CD4-positive, alpha-beta T cell treated with Interleukin-2 at 100 ng/mL for 4 hours (primary cell): ENCODE measurements at places on chromosomes 11 and 22.
A peak's percentile ranks its signal among the peaks of the same experiment; 100 is the strongest.

GRCh38 chr11:86726118-86726753 lies 53.8 kb upstream of the ME3 start:
- no peak for DNase-seq

DNA sequence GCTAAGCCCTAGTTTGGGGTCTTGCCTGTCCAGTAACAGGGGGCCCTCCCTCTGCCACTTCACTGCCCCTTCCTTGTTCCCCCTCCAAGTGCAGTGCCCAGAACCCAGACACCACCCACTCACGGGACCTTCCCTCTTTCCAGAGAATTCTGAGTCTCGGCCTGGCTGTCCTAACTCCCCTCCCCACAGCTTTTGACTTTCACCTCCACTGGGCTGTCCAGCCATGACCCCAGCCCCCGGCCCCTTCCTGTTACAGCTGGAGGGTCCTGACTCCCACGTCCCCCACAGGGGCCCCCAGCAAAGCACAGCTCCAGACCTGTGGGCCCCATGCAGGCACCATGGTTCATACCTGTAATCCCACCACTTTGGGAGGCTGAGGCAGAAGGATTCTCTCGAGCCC lies 71.5 kb downstream of the BRD1 start:
- no peak for DNase-seq

DNA sequence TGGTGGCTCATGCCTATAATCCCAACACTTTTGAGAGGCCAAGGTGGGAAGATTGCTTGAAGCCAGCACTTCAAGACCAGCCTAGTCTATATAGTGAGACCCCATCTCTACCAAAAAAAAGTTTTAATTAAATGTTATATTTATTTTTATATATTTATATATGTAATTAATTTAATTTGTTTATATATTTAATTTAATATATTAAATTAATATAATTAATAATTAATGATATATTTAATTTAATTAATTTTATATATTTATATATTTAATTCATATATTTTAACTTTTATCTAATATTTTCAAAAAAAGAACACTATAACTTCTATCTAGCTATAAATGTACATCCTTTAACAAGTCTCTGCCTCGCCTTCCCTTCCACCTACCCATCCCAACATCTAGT lies 104.8 kb downstream of the PAX6 start:
- no peak for DNase-seq

DNA sequence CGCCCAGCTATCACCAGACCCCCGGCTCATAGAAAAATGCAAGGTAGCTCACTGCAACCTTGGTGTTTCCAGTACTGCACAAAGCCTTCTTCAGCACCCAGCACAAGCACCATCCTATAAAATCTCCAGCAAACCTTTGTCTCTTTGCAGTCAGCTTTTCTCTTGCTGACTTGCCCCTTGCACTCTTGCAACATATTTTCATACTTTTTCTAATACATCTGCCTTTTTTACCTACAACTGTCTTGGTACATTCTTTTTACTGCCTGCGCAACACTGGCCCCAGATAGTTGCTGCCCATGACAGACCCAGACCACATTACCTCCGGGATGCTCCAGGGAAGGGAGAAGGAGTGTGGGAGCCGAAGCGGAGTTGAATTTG lies 142.4 kb downstream of the MPPED1 start:
- DNase-seq: no peak

DNA sequence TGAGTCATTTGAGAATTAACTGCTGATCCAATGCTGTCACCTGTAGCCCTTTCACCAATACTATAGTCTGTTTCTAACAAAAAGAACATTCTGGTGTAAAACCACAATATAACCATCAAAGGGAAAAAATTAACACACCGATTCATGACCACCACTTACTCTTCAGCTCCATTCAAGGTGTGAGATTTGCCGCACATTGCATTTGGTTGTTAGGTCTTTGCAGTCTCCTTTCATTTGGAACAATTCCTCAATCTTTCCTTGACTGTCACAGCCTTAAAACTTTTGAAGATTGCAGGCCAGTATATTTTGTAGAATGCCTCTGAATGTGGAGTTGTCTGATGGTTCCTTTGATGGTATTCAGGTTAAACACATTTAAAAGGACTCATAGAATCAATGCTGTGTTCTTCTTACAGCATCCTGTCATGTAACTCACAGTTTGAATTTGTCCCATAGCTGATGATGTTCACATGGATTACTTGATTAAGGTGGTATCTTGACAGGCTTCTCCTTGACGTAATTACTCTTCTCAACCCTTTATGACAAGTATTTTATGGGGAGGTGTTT lies 63.6 kb downstream of the TNRC6B start:
- peak; percentile 75 for DNase-seq

DNA sequence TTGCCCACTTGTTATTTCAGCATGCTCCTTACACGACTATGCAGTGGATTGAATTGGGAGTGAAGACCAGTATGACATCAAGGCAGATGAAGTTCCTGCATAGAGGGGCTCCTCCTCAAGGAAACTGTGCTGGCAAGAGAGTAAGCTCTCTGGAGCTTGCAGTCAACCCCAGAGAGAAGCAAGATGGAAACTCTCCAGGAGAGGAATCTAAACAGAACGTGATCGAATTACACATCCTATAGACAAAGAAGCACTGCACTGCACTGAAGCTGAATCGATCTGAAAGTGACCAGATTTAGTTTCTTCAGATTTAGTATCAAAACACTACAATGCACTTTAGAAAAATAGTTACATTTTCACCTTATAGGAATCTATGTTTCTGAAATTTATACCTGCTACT lies 947.7 kb upstream of the TENM4 start:
- no peak for DNase-seq

DNA sequence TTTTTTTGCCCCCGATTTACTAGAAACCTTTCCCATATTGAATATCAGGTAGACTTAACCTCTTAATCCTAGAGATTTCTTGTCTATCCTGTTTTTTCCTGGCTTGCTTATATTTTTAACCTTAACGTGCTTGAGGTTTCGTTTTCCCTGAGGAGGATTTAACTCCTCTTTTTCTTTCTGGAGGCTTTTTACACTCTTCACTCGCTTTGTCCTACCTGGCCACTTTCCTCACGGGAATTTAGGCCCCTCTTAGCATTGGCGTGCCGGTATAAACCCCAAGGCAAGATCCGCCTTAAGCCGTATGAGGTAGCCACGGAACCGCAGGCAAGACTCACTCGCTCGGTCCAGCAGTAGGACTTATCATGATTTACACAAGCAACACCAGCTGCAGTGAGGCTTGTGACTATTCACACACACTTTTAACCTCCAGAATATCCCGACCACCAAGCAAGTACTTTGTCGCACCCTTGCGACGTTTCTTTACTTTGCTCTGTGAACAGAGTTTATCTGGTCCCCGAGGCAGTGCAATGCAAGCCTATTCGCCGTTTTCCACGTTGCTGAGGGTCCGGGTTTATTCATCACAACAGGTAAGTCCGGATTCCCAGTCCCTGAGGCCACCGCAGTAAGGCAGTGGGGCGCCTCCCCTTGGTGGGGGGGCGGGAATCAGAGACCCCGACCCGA lies 20.6 kb upstream of the ALDH3B2 start:
- no peak for DNase-seq

DNA sequence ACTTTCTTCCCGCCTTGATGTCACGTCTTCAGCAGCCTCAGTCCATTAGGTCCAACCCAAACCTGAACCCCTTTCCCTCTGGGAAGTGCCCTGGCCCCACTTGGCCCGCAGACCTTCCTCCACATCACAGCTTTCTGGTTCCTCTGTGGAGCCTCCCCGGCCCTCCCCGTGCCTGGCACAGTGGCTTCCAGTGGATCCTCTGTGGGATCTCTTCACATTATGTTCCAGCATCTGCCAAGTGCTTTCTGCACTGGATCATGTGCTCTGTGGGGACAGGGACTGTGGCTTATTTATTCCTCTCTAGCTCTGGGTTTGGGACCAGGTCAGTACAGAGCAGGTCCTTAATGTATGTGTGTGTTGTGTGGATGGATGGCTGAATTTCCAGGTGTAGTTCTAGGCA lies 30.9 kb downstream of the POLR3H start:
- DNase-seq: no peak

DNA sequence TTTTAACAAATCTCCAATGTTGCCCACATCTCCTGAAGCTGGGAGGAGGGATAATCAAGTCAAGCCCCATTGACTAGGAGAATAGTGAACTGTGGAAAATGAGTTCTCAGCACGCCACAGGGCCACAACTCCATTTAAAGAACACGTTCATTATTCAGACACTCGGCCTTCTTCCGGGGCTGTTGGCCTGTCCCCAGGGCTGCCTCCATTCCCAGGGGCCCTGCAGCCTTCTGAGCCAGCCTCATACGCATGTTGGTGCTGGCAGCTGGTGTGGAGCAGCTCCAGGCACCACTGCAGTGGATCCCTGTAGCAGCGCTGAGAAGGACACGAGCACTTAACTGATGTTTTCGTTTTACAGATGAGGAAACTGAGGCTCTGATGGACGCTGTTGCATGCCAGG lies 87.5 kb upstream of the RCN1 start:
- no peak for DNase-seq

GRCh38 chr11:123404676-123405075 lies 25.4 kb upstream of the GRAMD1B start:
- DNase-seq: no peak

- DNase-seq: peak; percentile 87
Measured at GRCh38 chr22:49934891-49935557, 16.6 kb downstream of the CRELD2 start.

DNA sequence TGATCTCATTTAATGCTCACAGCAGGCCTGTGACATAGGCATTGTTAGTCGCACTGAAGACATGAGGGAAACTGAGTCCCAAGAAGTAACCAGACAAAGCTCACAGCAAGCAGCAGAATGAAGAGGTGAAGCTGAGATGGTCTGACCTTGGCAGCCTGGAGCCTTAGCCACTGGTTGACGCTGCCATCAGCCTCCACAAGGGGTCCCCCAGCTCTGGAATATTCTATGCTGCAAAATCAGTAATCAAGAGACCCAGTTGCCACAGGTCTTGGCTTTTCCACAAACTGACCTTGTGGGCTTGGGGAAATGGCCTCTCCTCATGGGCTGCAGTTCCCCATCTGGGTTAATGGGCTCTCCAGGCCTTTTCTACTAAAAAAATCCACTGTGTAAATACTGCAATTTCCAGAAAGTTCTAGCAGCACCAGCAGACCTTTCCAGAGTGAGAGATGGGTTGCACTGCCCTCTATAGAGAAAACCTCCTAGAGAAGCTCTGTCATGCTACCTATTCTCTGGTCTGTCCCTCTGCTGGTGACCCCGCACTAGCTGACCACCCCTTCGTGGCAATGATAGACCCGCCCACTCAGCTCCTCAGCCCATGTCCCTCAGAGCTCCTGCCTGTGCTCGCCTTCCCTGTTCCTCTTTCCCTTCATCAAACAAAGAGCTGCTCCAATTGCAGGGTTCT lies 22.6 kb upstream of the ISX start:
- DNase-seq: no peak

GRCh38 chr11:118010738-118011461 lies 24.7 kb downstream of the IL10RA start:
- DNase-seq: peak; percentile 23

- DNase-seq: no peak
Measured at GRCh38 chr11:20162824-20163782, 2.8 kb upstream of the DBX1 start.

- no peak for DNase-seq
Measured at GRCh38 chr22:27911330-27911729, 7.7 kb downstream of the PITPNB start.

- DNase-seq: no peak
Measured at GRCh38 chr11:134471716-134472455, 59.8 kb upstream of the B3GAT1 start.

DNA sequence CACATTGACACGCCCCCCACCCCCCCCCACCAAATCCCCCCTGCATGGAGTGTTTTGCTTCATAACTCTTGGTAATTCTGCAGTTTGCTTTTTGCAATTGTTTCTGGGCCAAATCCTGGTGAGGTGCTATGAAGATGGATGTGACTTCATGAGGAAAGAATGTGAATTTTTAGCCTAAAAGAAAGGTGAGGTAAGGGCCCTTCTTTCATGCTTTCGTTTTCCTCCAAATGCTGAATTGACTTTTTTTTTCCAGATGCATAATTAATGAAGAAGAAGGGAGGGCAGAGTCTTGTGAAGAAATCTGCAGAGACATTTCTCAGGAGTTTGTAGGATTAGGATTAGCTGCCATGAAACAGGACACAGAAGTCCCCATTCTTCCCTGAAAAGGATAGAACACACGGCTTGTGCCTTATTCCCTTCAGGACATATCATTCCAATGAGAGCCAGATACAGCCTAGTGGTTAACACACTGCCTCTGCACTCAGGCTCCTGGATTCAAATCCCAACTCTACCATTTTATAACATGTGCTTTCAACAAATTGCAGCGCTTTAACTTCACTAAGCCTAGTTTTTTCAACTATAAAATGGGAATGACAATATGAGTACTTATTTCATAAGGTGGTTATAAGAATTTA lies 19.6 kb upstream of the TBCEL start:
- no peak for DNase-seq

DNA sequence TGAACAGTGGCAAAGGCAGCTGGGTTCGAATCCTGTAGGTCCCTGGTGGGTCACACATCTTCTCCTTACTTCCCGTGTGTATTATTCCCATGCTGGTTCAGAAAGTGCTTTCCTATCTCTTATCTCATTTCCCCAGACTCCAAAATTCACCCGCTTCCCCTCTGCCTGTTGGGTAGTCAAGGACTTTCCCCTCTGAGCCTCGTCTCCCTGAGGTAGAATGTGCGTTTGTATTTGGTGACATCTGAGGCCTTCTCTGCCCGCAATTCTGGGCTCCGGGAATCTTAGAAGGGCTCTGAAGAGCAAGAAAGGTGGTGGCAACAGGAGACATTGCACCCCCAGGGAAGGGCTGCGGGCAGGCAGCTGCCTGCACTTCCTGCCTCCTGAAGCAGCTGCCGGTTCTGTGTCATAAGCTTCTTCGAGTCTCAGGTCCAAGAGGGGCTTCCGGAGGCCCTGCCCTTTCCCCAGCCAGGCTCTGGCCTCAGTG lies 5.9 kb downstream of the LRRC32 start:
- DNase-seq: peak; percentile 12

- DNase-seq: no peak
Measured at GRCh38 chr22:31259798-31260473, 32.4 kb downstream of the PIK3IP1 start.

DNA sequence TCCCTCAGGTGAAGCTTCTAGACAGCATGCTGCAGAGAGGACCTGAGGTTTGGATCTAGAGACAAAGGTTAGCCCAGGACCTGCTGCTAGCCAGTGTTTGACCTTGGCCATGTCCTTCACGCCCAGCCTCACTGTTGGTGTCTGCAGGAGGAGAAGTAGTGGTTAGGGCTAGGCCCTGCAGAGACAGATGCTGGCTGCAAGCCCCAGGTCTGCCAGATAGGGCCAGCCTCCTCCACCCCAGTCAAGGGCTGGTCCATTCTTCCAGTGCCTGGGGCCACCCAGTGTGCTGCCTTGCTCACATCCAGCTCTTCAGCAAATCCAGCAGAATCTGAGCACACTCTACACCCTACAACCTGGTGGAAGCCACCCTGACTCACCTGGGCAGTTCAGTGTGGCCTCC lies 21.5 kb upstream of the MIEF1 start:
- DNase-seq: no peak

DNA sequence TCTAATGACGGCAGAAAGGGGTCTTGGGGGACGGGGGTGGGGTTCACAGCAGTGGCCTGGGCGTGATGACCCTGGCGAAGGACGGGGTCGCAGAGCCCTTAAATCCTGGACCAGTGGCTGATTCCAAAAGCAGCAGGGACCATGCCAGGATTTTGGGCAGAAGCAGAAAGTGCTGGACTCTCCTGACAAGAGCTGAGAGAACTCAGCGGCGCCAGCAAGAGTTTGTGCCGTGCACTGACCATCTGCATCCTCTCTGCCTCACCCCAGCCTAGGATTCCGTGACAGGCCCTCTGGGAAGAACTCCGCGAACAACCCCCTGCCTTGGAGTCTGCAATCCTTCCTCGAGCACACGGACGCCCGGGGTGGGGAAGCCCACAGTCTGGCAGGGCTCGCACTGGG lies 644 bp upstream of the NDUFV1 start:
- DNase-seq: no peak
